ENCODE measurements at places on chromosomes 11 and 22.

DNA sequence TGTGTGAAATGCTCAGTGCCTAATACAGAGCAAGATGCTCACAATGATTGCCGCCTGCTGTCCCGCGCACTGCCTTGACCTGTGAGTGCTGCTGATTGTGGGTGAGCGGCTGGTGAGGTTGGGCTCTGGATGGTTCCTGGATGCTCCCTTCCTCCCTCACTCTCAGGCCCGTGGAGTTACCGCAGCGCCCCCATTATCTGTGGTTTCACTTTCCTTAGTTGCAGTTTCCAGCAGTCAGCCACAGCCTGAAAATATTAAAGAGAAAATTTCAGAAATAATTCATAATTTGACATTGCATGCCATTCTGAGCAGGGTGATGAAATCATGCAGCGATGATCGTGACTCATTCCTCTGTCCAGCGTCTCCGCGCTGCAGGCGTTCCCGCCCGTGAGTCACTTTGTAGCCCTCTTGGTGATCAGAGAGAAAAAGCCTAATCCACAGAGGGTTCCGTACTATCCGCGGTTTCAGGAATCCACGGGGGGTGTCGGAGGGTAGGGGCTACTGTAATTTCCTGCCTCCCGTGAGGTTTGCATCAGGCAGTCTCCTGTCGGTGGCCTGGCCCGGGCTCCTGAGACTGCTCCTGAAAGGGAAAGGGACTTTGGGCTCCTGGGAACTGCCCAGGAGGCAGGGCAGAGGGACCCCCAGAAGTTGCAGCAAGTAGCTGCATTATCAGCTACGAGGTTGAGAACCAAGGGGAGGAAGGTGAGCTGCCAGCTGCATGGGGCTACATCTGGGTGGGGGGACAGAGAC lies 10.6 kb downstream of the RPL3 start:
- DNase-seq: no peak

DNA sequence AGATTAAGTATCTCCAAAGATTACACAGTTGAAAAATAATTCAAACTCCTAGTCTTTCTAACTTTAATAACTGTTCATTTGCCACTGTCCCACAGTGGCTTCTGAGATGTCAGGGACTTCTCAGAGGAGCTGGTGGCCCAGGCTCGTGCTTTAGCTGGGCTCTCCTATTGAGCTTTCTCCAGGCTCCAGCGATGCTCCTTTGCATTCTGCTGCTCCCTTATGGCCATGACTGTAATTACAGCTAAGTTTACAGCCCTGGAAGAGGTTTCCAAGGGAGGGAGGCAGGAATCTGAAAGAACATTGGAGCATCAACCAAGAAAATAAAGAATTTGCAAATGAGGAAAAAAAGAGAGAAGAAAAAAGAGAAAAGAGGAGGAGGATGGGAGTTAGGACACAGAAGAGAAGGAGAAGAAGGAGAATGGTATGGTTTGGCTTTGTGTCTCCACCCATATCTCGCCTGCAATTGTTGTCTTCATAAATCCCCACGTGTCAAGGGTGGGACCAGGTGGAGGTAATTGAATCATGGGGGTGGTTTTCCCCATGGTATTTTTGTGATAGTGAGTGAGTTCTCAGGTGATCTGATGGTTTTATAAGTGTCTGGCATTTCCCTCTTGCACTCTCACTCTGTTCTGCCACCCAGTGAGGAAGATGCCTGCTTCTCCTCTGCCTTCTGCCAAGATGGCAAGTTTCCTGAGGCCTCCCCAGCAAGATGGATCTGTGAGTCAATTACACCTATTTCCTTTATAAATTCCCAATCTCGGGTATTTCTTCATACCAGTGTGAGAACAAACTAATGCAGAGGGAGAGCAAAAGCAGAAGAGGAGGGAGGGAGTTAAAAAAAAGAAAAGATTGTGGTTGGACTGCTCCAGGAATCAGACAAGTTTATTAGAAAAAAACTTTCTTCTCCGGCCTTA lies 857.0 kb downstream of the KCNA4 start:
- DNase-seq: peak; percentile 25

- DNase-seq: no peak
Measured at GRCh38 chr11:36945384-36945783, 347.3 kb upstream of the RAG2 start.

GRCh38 chr11:64561984-64562722 lies 28.9 kb upstream of the SLC22A12 start:
- no peak for DNase-seq

- DNase-seq: no peak
Measured at GRCh38 chr11:108727665-108728064, 62.8 kb downstream of the DDX10 start.

- no peak for DNase-seq
Measured at GRCh38 chr11:128458321-128458720, 129.0 kb downstream of the ETS1 start.

- no peak for DNase-seq
Measured at GRCh38 chr11:22742157-22742613, 75.8 kb downstream of the GAS2 start.

- DNase-seq: no peak
Measured at GRCh38 chr22:34992672-34993071, 73.3 kb upstream of the ISX start.

DNA sequence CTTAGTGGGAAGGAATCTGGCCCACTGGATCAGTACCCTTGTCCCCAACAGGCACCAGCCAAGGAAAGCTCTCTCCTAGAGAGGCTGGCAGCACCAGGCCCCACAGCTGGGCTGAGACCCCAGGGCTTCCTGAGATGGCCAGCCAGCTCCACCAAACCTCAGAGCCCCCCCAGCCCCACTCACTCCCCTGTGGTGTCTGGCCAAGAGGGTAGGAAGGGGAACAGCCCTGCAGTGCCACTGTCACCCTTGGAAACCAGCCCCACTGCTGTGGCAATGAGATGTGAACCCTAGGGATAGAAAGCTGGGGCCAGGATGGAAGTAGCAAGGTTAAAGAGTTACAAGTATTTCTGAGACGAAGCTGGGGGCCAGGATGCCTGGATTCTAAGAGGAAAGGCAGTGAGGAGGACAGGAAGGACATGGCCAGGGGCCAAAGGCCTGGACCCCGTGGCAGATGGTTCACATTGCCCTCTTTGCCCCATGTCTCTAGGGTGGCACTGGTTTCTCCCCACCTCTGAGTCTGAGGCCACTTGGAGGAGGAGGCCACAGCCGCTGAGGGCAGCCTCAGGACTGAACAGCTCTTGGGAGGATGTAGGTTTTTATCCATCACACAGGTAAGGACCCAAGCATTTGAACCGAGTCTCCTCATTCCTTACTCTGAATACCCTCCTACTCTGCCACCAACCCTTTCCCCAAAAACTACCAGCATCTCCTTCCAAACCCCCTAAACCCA lies 28.8 kb downstream of the NRXN2 start:
- DNase-seq: no peak

DNA sequence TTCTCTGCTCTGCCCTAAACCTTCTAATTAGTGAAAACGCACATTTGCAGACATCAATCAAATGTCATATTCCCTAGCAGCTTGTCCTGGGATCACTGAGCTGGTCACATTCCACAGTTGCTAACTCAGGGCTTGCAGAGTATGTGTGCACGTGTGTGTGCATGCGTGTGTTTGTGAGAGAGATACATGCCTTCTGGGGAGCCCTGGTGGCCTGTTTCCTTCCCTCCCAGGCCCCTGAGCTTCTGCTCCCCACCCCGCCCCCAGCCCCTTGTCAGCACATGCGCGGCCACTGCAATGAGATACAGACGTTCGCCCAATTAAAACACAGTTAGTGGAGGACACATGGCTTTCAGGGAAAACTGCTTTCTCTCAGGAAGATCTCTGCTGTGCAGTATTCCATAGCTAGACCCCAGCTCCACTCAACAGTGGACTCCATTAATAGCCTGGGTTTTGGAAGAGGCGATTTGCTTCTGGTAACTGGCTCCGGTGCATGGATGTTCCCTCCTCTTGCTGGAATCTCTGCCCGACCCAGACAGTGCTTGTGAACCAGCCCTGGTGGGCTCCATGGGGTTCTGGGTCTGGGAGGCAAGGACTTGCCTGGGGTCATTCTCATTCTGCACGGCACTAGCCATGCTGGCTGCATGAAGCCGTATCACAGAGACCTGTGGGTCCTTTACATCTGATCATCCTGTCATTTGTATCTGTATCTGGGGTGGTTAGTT lies 17.7 kb downstream of the LRP5 start:
- DNase-seq: no peak

DNA sequence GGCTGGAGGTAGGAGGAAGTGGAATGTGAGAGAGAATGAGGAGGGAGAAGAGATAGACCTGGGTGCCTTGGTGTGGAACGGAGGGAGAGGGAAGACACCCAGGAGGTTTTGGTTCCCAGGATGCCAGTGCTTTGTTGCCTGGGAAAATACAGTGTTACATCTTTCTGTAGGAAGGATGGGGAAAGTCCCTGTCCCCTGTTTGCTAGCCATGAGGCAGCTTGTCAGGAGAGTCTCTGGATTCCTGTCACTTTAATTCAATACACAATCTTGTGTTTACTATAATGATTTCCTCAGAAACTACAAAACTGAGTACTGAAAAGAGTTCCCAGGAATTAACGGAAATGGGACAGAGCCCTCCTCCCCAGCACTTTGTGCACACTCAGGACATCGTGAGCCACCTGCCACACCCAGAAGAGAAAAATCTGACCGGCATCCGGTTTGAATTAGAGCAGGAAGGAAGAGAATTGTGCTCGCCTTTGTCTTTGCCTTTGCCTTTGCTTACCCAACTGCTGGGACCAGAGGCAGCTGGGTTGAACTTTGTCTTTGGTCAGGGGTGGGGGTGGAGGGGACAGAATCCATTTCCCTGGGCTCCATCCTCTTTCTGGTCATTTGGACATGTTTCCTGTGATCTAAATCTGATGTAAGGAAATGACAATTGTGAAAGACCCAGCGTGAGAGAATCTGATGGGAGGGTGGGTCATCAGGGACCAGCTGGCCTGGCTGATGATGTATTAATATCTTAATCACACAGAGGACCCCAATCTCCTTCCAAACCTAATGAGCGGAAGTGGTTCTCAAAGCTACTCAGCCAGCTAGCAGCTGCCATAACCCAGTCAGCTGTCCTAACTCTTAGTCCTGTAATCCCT lies 1.3 kb upstream of the LIMK2 start:
- DNase-seq: no peak

Measured in NCI-H1436 (cell line).